Transverse colon (tissue), 4 donors: ENCODE measurements at places on chromosomes 7 and 10.

- DNase-seq: no peak
Observed at GRCh38 chr10:11272915-11273389, 255.3 kb downstream of the CELF2 start.

- no peak for DNase-seq
Observed at GRCh38 chr10:600876-601659, 88.4 kb downstream of the DIP2C start.

GRCh38 chr7:33452805-33453502 is 323.6 kb downstream of the BBS9 start:
- DNase-seq: no peak

DNA sequence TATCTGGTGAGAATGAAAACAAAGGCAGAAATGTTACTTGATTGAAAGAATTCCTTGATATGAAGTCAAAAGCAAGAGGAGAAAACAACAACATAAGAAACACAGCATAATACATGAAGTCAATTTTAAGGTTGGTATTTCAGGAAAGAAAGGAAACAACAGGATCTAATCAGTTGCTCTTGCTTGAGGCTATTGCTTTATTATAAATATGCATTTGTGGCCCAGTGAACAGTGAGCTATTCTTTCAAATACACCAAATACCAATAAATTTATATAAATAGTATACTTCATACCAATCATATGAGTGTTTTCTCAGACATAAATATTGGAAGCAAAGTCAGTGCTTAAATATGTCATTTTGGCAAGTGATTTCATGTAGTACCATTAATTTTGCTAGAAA is 806.6 kb downstream of the NXPH1 start:
- DNase-seq: no peak

GRCh38 chr10:13100349-13101294 is 659 bp downstream of the OPTN start:
- DNase-seq: peak; percentile 43

DNA sequence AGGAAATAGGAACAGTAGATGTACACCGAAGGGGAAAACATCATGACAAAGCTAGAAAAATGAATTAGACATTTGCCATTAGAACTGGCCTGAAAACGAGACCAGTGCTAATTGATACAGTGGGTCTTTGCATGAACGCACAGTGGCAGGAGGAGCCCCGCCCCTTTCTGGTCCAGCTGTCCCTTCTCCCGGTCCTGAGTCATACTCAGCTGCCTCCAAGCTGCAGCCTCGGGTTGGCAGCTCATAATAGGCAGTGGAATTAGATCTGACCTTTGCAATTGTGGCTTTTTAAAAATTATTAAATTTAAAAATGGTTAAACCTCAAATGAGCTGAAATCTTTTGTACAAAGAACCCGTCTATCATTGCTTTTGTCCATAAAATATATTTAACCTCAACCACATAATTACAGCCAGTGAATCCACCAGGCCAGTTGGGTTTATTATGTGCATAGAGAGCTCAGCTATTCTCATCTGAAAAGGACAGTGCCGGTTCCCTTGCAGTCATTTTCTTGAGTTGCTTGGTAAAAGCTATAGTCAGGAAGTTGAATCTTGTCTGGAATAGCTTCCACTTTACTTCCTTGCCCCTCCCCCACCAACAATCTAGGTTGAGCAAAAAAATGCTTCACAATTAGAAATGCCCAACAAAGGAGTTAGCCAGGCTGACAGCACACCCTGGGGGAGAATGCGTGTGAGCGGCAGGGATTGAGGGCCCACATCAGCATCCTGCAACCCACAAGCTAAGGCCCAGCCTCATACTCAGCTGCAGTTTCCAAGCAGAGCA is 147.1 kb downstream of the BUB3 start:
- peak; percentile 11 for DNase-seq

GRCh38 chr10:122555442-122555841 is 5.1 kb upstream of the DMBT1 start:
- DNase-seq: no peak

DNA sequence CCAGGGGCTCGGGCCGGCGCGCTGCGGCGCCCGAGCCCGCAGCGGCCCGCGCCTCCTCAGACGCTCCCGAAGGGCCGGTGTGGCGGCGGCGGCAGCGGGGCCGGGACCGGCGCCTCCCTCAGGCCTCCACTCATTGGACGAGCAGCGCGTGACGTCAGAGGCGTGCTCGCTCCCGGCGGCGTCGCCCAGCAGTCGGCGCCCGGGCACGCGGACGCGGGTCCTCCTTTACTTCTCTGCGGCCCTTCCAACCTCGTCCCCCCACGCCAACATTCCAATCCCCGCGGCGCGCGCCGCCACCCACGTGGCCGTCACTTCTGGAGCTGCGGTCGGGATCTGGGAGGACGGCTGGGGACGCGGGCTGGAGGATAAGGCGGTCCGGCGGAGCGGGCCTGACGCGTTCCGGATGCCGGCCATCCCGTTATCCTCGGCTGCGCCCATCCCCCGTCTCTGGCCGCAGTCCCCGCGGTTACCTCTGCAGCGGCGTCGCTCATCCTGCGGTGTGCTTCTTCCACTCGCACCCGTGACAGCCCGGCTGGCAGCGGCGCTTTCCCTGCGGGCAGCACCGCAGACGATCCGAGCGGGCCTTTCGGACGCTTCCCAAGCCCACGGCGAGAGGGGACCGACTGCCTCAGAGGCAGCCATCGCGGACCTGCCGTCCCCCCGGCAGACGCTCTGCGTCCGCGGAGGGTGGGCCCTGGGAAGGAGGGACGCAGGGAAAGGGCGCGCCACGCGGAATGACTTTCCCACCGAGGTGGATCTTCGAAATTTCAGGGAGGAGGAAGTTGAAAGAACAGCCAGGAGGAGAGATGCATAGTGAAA is at the start of gene PDZD8:
PDZD8 (minus strand) TSS at position 81 of the 819 bp plus-strand sequence. CDS start 213 bp downstream, outside the sequence.
- peak; percentile 95 for DNase-seq

- no peak for DNase-seq
Observed at GRCh38 chr7:1586827-1587705, 17.2 kb upstream of the PSMG3 start.

- DNase-seq: no peak
Observed at GRCh38 chr10:53748319-53748718, 975.7 kb upstream of the MBL2 start.

GRCh38 chr7:128267595-128267924 is 26.5 kb downstream of the LEP start:
- DNase-seq: no peak

DNA sequence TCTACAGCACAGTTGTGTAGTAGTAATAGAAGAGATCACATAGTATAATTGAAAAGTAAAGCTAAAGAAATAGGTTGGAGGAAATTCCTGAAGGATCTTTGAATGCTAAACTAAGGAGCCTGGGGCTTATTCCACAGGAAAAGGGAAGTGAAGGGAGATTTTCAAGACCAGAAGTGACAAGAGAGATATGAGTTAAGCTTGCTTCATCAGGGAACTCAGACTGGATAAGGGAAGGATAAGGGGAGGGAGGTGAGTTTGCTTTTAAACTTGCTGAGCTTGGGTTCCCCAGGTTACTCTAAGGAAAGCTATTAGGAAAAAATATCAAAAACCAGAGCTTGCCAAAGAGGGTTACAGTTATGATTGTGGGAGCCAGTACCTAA is 182.4 kb downstream of the RAPGEF5 start:
- no peak for DNase-seq

DNA sequence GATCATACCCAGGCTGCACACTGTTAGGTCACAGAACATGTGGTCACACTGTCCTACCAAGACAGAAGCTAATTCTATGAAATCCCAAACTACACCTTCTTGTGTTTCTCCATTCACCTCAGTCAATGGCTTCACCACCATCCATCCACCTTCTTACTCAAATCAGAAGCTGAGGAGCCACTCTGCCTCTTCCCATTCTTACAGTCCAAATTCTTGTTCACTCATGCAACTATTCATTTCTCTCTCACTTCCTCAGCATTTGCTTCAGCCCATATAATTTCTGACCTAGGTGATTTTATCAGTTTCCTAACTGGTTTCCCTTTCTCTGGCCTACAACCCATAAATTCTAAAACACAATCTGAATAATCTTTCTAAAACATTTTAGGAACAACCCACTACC is 229.2 kb downstream of the LRRN3 start:
- DNase-seq: no peak

DNA sequence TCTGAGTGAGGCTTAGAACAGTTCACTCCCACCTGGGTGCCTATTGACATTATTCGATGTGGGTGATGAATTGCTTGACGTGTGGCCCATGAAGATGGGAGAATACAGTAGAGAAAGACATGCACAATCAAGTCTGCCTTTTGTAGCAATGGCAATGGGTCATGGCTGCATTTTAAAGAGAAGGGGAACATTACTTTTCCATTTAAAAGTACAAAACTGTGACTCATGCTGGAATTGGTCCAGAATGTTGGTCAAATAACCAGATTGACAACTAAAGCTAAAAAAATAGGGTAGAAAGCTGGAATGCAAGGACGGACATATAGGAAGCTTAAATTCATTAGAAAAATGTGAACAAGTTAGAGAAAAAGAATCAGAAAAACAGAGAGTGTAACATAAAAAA is 104.1 kb upstream of the SLC25A13 start:
- DNase-seq: no peak
